NCI-H187 treated with DMSO at 0.1 percent for 48 hours (cell line): ENCODE measurements at places on chromosomes 16 and 17.
A peak's percentile ranks its signal among the peaks of the same experiment; 100 is the strongest.

- DNase-seq, result no peak
These were observed 10.7 kb upstream of the RNF222 start for GRCh38 chr17:8408371-8408770.

GRCh38 chr16:86946396-86946795 is 368.0 kb downstream of the FOXL1 start:
- DNase-seq, result no peak

- DNase-seq, result no peak
These were observed 47.8 kb downstream of the OMG start for GRCh38 chr17:31248986-31249834.

- no peak for DNase-seq
These were observed 2.8 kb downstream of the FN3K start for GRCh38 chr17:82737967-82738877.

DNA sequence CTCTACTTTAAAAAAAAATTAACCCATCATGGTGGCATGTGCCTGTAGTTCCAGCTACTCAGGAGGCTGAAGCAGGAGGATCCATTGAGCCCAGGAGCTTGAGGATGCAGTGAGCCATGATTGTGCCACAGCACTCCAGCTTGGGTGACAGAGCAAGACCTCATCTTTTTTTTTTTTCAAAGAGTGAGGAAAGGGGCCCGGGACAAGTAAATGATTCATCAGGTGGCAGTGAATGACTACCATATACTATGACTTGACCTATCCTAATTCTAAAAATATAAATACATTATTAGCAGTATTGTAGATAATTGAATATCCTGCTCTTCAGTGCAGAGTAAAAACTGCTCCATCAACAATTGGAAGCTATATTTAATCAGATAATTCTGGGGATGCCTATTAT is 55.3 kb downstream of the CLUH start:
- no peak for DNase-seq

DNA sequence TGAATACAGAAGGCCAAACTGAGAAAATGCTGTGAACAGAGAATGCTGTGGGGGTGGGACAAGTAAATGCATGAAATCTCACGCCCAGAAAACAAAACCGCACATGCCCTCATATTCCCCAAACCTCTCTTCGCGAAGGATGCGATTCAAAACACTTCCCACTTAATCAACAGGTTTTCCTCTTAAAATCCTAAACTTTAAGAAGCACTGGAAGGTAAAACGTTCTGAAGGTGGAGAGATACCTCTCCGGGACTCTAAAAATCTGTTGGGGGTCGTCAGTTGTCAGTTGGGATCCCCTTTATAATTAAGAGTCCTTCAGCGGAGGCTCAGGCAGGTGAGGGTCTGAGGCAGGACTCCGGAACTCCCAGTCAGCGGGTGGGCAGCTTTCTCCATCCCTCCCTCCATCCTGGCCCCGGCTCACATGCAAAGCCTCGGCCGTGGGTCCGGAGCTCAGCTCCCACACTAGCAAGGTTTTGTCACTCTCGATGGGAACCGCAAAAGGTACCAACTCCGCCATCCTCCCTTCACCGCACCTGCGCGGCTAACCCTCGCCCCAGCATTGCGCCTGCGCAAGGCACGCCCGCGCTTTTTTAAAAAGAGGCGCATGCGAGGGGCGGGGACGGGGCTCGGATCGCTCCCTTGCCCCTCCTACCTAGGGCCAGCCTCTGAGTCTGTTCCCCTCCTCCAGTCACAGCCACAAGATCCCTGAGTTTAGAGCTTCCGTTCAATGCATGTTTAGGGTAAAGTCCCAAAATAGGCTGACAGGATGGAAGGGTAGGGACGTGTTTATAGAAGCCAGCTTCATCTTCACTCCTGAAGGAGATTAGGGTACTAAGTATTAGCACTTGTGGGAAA is at the start of gene RDM1:
Gene RDM1, minus strand, starts transcription at position 563 of the 855 bp plus-strand sequence. Its CDS starts 46 bp downstream, at position 517.
- DNase-seq, result peak; percentile 63

GRCh38 chr16:71867939-71868338 is 16.0 kb downstream of the ZNF821 start:
- DNase-seq, result no peak

DNA sequence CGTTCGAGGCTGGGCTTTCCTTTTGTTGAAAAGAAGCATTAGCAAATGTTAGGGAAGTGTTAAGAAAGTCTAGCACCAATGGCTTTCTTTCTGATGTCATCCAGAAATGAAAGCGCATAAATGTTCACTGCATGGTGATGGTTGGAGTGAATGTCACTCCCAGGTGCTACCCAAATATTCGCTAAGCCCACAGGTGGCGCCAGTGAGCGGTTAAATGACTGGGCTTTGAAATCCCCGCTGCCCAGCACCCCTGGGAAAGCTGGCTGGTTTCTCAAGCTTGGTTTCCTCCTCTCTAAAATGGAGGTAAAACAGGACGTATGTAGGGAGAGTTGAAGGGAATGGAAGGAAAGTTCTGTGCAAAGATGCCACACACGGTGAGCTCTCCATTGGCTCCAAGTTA is 104.4 kb downstream of the IRX5 start:
- DNase-seq, result no peak

DNA sequence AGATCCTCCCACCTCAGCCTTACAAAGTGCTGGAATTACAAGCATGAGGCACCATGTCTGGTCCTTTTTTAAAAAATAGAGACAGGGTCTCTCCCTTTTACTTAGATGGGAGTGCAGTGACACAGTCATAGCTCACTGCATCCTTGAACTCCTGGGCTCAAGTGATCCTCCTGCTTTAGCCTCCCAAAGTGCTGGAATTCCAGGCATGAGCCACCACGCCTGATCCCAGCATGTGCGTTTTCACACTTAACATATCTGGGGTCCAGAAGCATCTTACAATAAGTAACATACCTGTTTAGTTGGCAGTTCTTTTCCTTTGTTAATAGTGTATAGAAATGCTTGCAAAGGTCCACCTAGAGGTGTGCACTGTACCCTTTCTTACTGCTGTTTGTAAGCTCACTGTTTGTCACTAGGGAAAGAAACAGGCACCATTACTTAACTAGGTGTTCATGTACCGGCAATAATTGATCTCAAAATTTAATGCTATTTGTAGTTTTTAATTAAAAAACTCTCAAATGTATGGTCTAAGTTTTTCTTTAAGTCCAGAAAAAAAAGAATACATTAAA is 221.7 kb downstream of the RPTOR start:
- no peak for DNase-seq

- no peak for DNase-seq
These were observed 5.4 kb downstream of the VMP1 start for GRCh38 chr17:59712862-59713261.

DNA sequence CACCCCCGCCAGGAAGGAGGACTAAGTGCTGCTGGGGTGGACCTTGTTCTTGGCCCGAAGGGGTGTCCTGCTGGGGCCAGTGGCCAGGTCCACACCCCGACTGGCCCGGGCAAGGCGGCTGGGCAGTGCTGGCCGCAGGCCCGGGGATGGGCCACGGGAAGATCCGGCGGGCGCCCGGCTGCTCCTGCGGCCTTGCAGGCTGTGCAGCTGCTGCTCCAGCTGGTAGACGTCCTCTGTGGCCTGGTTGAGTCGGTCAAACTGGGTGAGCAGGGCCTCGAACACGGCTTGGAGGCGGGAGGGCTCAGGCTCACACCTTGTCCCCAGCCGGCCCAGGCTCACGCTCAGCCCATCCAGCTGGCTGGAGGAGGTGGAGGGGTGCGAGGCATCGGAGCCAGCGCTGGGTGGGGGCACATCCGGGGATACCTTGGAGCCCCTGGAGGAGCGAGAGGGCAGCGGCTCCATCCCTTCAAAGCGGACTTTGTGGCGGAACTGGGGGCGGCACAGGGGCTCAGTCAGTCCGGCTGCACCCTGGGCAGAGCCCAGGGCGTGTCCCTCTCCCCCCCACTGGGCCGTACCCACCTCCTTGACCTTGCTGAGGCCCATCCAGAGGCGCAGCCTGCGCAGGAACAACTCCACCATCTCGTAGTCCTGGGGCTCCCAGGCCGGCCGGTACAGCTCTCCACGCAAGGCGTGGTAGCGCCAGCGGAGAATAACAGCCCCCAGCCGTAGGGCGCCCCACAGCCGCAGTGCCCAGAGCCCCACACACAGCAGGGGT is 42.1 kb downstream of the TSC2 start:
- DNase-seq, result no peak

DNA sequence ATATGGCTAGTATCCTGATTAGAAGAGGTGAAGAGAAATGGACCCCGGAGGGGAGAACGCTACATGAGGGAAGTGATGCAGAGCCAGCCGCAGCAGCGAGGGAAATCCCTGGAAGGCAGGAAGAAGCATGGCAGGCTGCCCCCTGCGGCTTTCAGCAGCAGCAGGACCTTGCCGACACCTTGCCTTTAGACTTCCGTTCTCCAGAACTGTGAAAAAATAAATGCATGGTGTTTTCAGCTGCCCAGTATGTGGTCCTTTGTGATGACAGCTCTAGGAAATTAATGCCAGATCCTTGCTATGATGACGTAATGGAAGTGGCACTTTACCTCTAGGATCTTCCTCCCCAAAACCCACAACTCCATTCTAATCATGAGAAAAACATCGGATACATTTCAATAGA is 9.7 kb upstream of the ZFP1 start:
- DNase-seq, result no peak

- DNase-seq, result no peak
These were observed 27.0 kb upstream of the DHX8 start for GRCh38 chr17:43456661-43457361.

DNA sequence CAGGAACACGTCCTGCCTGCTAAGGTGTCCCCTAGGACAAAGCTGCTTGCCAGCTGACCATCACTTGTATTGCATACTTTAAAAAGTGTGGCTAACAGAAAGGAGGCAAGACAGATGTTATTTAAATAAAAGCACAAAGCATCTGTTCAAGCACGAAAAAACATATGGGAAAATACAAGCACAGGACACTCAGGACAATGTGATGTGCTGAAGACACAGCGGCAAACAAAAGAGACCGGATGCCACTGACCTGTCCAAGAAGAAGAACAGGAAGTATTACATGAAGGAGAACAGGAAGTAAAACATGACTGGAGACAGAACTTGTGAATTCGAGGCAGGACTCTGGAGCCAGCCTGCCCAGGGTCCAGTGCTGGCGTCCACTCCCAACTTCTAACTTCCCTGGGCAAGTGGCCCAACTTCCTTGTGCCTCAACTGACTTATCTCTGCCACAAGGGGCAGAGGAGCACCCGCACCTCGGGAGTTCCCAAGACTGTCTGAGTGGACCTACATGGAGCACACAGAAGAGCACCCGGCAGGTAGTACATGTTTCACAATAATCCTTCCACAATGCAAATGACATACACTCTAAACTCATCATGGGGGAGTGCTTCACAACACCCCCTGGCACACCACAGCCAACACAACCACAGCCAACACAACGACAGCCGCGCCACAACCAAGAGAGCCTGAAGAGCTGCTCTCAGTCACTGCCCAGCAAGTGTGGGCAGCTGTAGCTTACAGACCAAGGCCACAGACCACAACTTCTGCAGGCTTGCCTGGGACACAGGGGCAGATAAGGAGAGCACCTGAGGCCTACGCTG is 36.6 kb downstream of the ANKRD11 start:
- DNase-seq, result no peak

DNA sequence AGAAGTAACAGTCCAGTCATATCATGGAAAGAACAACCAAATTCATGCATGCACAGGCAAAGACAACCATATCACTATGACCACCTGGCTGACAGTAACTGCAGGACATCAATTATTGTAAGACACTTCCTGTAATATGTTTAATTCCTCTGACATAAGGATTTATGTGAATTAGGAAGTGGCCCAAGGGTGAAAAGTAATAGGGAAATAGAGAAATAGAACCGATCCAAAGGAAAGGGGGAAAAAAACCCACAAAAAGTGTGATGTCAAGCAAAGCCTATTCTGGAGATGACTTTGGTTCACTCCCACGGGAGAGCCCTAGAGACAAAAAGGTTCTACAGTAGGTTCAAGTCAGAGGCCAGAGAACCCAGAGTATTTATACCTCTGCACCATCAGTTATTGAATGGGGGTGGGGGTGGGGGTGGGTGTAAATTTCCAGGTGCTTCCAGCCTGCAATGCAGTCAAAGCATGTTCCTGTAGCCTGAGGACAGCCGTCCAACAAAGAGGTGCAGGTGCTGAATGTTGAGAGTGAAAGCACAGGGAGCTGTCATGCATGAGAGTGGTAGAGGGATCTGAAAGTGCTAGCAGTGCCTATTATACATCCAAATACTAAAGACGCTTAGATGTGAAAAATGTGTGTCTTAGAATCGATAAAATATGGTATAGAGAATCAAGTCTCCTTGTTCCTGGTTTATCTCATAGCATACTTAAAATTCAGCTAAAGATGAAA is 95.6 kb upstream of the HLF start:
- no peak for DNase-seq

- DNase-seq, result no peak
These were observed 213.9 kb downstream of the CBLN1 start for GRCh38 chr16:49067776-49068175.

DNA sequence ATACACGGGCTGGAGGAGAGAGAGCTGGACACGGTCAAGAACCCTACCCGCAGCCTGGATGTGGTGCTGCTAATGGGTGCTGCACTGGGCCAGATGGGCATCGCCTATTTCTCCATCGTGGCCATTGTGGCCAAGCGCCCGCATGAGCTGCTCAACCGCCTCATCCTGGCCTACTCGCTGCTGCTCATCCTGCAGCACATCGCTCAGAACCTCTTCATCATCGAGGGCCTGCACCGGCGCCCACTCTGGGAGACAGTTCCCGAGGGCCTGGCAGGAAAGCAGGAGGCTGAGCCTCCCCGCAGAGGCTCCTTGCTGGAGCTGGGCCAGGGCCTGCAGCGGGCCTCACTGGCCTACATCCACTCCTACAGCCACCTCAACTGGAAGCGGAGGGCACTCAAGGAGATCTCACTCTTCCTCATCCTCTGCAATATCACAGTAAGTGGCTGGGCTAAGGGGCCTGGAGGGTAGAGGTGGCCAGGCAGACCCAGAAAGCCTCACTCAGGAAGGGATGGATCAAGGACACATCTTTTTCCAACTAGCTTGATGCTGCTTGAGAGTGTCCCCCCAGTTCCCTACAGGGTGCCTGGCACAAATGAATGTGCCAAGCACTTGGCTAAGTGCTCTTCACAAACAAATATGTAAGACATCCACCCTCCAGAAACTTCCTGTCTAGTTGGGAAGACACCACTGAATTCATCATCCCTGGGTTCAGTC is 11.5 kb downstream of the OTOP3 start:
- DNase-seq, result no peak

GRCh38 chr16:74492976-74493375 is 71.7 kb upstream of the CLEC18B start:
- DNase-seq, result no peak
